ENCODE measurements at places on chromosomes 7 and 10. TPM values are rescaled to one million over a fixed set of nuclear protein-coding genes. Genes with fewer than 3 reads are reported as not detected.
A peak's percentile ranks its signal among the peaks of the same experiment; 100 is the strongest.

DKK1 gene
- 9.3 TPM for total RNA-seq

DNA sequence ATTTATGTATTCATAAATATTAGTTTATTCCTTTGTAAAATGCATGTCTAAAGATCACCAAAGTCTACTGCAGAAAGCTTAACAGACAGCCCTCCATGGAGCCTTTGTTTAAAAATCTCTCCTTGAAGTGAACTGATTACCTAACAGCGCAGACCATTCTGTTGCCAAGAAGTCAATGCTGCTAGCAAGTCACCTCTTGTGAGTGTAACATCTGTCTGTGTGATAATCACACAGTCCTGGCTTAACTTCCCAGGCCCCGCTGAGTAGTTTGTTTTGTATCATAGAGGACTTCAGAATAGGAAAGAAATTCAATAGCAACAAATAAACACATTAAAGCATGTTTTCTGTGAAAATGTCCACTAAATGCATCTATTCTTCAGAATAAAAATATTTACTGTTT lies 435.3 kb upstream of the IGFBP3 start:
- no peak for DNase-seq

- no peak for DNase-seq
Observed at GRCh38 chr10:31154996-31155395, 123.3 kb upstream of the ZNF438 start.

CALN1 gene
- 4.4 TPM for total RNA-seq

DNA sequence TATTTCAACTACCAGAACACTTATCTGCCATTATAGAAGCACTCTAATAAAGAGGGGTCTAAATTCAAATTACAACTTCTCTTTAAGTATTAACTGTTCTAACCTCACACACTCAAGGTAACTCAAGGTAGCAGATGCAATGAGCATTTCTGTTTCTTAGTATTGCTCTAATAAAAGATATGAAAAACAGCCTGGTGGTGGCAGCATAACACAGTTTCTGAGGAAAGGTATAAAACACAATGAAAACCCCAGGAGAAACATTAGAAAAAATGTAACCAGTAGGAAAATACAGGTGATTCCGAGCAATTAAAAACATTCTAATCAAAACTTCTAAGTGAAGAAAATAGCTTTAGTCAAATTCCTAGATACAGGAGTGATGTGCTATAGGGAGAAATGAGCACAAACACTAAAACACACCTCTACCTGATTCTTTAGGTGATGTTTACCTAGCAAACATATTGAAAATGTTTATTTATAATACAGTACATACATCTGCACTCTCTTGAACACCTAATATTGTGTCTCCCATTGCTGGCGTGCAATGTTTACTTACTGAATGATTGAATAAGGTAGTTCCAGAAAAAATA lies 3.5 kb downstream of the MKRN1 start:
- peak; percentile 32 for DNase-seq

Measured in mucosa of gallbladder (tissue), 1 donor.